ENCODE measurements at places on chromosomes 7 and 10.

DNA sequence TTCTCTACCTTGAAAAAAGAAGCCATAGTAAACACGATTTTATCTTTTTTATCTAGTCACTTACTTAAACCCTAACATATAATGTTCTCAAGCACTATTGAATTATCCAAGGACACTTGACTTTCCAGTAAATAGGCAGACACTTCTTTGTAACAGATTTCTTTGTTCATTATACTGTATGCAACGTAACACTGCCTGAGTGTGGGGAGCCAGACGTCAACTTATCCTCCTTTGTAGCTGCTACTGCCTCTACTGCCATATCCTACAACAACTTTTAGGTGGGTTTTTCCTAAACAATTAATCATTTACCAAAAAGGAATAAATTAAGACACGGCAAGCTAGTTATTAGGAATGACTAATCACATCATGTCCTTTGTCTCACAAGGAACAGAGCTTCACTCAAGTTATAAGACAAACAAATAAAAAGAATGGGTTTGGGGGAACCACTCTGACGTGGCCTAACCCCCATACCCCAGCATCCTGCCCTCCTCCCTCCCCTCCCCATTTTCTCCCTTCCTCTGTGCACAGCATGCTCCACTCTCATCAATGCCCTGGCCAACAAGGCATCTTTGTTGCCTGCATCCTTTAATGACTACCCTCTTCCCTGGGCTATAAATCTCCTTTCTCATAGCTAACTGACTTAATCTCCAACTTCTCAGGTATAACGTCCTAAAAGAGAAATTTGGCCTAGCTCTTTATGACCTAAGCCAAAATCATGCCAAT, 43.3 kb downstream of the DOCK4 start:
- no peak for DNase-seq

GRCh38 chr10:97034958-97035769, 150.6 kb downstream of the SLIT1 start:
- no peak for DNase-seq

DNA sequence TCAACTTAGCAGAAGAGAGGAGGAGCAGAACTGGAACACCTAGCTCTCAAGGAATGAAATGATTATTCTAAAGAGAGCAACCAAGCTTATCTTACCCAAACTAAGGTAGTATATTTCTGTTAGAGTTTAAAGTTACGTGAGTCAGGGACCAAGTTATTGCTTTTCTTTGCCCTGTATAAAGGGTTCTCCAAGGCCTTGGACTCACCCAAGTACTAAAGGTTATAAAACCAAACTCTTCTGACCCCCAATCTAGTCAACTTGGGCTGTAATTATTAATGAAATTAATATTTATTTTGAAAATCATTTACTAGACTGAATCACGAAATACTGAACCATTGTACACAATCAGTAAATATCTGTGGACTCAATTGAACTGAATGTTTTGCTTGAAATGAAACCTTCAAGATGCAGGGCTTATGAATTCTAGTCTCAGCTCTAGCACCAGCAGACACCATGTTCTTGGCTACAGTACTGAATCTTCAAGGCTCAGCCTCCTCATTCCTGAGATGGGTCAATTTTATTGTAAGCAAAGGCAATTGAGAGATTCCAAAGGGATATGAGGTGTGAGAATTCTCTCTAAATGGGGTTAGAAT, 1.8 kb upstream of the CYP2C19 start:
- no peak for DNase-seq

DNA sequence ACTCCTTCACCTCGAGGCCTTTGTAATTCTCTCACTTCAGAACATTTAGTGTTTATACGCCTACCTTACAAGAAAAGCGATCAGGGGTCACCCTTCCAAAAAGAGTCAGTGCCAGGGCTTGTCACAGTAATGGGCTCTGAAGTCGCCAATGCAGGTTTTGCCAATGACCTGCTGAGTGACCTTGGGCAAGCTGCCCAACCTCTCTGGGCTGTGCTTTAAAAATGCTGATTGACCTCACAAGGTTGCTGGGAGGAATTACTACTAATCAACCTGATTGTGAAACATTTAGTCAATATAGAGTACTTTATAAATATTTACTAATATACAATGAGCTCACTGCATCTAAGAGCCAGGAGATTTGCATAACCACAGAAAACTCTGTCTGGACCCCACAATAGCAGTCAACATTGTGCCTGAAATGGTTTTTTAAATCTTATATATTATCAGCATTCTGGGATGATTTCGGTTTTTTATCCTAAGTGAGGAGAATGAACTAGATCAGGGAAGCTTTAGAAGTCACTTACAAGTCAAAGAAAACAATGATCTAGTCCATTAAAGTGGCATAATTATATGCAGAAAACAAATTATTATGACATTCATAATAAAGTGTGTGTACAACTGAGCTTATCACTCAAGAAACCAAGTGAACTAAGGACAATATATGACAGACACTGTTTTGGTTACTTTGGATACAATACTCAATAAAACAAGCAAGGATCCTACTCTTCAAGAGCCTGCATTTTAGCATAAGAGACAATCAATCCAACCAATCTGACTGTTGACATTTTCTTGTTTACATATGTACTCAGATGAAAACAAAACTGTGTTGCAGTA, 290.5 kb downstream of the SORCS1 start:
- DNase-seq = no peak

All from stimulated activated CD8-positive, alpha-beta memory T cell treated with anti-CD3 and anti-CD28 coated beads, Interleukin-4, amount 100 ng/mL, for 1 hour (primary cell).